NCI-H345 (cell line): ENCODE measurements at places on chromosomes 6 and 20.

DNA sequence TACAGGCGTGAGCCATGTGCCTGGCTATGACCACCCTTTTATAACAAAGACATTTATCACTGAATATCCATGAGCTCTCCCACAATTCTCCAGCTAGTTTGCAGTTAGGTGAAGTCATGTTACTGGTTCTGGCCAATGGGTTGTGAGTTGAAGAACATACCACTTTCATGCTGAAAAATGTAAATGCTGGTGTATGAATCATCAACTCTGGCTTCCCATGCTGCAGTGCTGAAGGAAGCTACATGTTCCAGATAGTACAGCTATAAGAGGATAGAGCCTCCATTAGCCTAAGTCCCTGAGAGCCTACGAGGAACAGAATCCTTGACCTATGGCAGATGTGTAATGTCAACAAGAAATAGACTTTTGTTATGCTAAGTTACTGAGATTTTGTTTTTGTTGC is 180.4 kb downstream of the BTBD9 start:
- no peak for DNase-seq

- no peak for DNase-seq
Measured at GRCh38 chr6:3259491-3259958, 778 bp downstream of the PSMG4 start.

- DNase-seq, result no peak
Measured at GRCh38 chr6:499617-500016, 108.1 kb downstream of the IRF4 start.

DNA sequence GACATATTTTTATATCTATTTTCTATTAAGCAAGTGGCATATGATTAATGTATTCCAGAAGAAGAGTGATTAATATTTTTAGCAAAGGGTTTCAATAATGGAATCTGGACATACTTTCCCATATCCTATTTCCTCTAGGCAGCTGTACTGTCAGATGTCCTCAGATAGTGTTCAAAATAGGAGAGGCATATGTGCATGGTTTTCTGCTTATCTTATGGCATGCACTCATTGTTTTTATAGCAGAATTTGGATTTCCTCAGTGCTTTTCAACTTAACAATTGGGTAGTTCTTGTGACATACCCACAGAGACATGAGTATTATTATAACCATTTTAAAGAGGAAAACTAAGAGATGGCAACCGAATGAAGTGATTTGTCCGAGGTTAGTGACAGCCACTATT is 12.6 kb upstream of the SLC17A5 start:
- DNase-seq, result no peak

GRCh38 chr6:140393665-140394540 is 1019.5 kb upstream of the CITED2 start:
- DNase-seq, result no peak

GRCh38 chr6:20487669-20488375 is 46.4 kb upstream of the CDKAL1 start:
- DNase-seq, result no peak

GRCh38 chr6:52596371-52597028 is 19.6 kb upstream of the TRAM2 start:
- DNase-seq, result no peak

GRCh38 chr6:101400326-101401135 is 7.0 kb downstream of the GRIK2 start:
- DNase-seq, result no peak

GRCh38 chr6:162239330-162239729 is 488.2 kb downstream of the PRKN start:
- no peak for DNase-seq

DNA sequence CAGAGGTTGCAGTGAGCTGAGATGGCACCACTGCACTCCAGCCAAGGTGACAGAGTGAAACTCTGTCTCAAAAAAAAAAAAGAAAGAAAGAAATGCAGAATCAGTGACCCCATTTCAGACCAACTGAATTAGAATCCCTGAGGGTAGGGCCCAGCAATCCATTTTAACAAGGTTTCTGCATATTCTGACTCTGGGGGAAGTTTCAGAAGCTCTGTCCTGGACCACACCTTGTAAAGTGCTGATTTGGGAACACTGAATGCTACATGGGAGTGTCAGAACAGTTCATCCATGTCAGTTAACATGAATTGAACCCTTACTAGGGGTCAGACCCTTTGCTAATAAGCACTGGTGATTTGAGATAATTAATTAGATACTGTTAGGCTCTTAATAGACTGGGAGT is 52.0 kb downstream of the SNAP25 start:
- no peak for DNase-seq

GRCh38 chr6:2625581-2625980 is 125.1 kb downstream of the MYLK4 start:
- no peak for DNase-seq

DNA sequence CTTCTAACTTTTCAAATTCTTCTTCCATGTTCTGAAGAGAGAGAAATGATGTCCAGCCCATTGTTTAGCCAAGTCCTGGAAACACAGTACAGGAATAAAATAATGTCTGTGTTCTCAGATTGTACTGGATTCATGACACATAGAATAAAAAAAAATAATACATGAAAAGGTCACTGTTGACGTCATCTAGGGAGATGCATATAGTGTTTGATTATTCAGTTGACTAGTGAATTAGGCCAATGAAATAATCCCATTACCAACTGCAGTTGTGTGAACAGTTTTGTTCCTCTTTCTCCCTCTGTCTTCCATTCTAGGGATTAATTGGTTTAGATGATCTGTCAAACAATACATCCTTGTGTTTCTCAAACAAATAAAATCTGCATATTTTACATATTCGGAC is 222.8 kb downstream of the ALDH8A1 start:
- no peak for DNase-seq

GRCh38 chr6:43644940-43645612 is at the start of gene RSPH9:
Gene RSPH9 (plus strand): TSS chr6:43645036. CDS start chr6:43645099, 63 bp downstream.
- DNase-seq, result no peak

DNA sequence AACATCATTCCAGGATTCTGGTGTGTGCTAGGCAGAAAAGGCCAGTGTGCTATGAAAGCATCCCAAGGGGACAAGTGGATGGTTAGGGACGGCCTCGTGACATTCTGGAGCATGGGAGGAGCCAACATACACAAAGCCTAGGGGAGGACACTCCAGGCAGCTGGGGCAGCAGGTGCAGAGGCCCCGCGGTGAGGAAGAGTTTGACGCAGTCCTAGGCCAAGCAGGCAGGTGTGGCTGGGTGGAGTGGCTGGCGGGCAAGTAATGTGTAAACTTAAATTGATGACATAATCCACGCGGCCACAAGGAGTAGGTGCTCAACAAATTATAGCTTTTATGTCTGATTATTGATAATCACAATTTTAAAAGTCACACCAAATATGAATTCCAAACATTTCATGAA is 93.6 kb downstream of the TMEM242 start:
- peak; percentile 99 for DNase-seq

- DNase-seq, result no peak
Measured at GRCh38 chr6:147868427-147869190, 360.1 kb downstream of the SAMD5 start.

DNA sequence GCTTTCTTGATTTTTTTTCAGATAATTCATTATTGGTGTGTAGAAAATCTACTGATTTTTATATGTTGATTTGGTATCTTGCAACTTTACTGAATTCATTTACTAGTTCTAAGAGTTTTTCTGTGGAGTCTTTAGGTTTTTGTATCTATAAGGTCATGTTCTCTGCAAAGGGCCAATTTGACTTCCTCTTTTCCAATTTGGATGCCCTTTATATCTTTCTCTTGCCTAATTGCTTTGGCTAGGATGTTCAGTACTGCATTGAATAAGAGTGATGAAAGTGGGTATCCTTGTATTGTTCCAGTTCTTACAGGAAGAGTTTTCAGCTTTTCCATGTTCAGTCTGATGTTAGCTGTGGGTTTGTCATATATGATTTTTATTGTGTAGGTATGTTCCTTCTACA is 14.4 kb upstream of the NKX2-4 start:
- DNase-seq, result no peak

DNA sequence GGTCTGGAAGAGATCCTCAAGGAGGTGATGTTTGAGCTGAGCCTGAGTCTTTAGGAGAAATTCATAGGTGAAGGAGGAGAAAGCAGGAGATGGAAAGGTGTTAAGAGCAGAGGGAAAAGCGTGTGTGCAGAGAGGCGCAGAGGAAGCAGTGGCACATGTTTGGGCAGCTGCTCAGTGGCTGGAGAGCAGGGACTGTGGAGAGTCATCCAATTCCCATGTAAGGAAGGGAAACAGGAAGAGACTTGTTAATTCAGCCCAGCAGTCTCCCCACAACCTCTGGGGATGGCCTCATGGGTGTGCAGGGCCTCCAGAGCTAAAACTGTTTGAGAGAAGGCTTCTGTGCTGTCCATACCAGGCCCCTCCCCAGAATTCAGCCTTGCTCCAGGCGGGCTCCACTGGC is 16.2 kb downstream of the AAR2 start:
- no peak for DNase-seq

DNA sequence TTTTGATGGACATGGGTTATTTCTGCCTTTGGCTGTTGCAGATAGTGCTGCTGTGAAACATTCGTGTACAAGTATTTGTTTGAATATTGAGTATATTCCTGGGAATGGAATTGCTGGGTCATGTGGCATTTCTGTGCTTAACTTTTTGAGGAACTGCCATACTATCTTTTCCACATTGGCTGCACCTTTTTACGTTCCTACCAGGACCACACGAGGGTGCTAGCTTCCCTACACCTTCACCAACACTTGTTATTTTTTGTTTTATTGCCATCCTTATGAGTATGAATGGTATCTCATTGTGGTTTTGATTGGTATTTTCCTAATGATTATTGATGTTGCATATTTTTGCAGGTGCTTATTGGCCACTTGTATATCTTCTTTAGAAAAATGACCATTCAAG is 47.8 kb upstream of the PLCG1 start:
- no peak for DNase-seq

DNA sequence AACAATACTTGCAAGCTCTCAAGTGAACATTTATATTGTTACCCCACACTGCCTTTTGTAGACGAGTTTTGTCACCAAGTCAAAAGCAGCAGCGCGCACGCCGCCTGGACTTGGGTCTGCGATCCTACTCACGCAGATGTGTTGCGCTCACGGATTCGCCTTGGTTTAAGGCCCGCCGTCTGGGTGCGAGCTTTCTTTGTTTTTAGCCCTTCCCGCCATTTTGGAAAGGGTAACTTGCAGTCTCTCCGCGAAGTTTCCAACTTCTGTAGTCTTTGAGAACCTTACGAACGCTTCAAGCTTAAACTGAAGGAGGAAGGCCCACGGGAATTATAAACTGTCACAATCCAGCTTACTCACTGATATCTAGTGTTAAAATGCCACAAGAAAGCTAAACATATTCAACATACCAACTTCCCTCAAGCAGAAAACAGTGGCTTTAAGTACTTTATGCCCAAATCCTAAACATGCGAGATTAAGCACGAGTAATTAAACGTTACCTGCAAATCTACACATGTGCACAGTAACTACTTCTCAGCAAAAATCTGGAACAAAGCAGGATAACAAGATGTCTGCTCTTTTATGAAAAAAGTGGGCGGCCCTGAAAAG is 80.4 kb upstream of the BTN3A2 start:
- DNase-seq, result no peak

- DNase-seq, result no peak
Measured at GRCh38 chr20:24670341-24670872, 201.0 kb downstream of the SYNDIG1 start.

DNA sequence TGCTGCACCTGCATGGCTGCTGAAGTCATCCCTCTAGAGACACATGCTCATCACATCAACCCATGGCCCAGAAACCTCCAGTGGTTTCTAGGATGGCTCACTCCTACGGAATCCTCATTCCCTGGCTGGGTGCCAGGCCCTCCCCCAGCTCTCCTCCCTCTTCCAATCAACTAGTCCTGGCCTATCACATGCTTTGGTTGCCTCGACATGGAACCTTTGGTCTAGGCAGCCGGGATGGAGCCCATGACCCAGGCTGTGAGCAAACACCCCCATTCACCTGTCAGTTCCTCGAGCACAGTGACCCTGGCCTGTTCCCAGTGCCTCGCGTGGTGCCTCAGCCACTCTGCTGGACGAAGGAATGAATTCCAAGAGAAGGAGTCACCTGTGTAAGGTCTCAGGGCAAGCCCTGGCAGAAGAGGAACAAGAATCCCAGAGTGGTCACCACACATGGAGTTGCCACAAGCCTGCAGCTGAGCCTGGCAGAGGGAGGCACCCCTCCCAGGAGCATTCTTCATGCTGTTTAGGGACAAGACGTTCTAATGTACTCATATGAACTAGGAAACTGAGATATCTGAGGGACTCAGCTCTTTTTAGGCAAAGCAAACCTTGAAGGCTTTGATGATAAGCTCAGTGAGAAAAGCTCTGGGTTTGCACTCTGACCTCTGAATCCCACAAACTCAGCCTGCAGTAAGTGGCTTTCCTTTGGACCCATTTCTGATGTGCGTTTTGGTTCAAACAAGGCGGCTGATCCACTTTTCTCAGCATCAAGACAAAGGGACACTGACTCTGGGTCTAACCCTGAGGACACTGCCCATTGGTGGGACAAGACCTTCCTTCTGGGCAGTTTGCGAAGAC is 40.2 kb downstream of the PPP1R3G start:
- no peak for DNase-seq

DNA sequence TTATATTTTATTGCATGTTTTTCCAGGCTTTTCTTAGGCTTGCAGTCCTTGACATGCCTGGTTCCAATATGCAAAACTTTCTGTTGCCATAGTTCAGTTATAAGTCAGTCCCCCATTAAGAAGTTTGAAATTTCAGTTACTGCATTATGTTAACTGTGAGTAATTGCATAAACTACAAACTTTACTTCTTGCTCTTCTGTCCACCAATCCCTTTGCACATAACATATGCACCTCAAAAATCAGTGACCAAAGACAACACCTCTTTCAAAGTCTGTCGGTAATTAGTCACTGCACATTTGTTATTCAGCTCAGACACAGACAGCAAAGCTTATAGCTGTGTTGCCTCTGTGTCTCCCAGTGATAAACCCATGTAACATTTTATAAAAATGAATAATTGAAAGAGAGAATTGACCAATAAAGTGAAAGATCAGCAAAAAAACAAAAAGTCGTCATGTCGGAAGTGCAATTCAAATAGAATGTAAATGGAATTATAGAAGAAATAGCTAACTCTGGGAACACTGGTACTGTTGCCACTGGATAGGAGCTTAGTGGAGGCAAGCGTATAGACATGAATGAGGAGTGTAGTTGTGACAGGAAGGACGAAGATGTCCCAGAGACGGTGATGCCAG is 50.3 kb upstream of the BTBD3 start:
- DNase-seq, result no peak
